ENCODE measurements at places on chromosomes 2 and 18. TPM values are rescaled to one million over a fixed set of nuclear protein-coding genes. Genes with fewer than 3 reads are reported as not detected.

The ZNG1B gene
- total RNA-seq, result 35.3 TPM

The GPR75 gene
- total RNA-seq, result not detected

The CYP26B1 gene
- total RNA-seq, result not detected

The TNFRSF11A gene
- total RNA-seq, result 0.25 TPM

The EPB41L3 gene
- not detected for total RNA-seq

The COLEC12 gene
- 2.4 TPM for total RNA-seq

The RDH14 gene
- 45.4 TPM for total RNA-seq

The RGPD3 gene
- total RNA-seq, result 1.3 TPM

The RAB27B gene
- not detected for total RNA-seq

The FSHR gene
- not detected for total RNA-seq

The RAPGEF4 gene
- total RNA-seq, result not detected

DNA sequence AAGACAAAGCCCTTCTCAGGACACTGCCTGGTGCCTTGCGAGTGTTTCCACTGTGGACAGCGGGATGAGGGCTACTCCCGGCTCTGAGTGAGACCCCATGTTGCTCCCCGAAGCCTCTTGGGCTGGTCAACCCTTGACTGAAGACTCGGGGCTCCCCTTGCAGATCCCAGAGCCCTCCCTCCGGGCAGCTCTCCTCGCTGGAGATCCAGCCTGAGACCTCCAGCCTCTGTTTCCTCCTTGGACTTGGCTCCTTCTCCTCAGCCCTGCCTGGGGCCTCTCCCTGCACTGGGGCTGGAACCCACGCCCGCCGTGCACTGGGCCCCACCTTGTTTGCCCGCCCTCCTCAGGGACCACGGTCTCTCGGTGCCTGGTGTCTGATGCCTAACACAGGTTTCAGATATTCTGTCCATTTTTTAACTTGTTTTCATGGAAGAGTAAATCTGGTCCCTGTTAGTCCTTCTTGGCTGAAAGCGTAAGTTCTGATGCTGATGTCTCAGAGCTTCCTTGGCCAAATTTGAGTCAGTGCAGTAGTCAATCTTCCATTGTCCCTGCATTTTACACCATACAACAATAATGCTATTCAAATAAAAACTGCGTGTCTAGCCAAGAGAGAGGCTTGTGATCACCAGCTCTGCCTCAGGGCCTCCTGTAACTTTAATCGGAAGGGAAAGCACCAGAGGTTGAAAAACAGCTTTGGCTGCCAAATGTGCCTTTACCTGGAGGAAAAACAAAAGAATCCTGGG, 139.3 kb upstream of the CTDP1 start:
- no peak for DNase-seq

- DNase-seq, result no peak
Measured at GRCh38 chr2:237714690-237715458, 83.7 kb upstream of the RBM44 start.

GRCh38 chr2:239321596-239322415, 79.0 kb downstream of the HDAC4 start:
- no peak for DNase-seq

GRCh38 chr2:128696421-128696820, 377.8 kb upstream of the HS6ST1 start:
- DNase-seq, result no peak

- no peak for DNase-seq
Measured at GRCh38 chr2:168552450-168552856, 96.4 kb downstream of the CERS6 start.

DNA sequence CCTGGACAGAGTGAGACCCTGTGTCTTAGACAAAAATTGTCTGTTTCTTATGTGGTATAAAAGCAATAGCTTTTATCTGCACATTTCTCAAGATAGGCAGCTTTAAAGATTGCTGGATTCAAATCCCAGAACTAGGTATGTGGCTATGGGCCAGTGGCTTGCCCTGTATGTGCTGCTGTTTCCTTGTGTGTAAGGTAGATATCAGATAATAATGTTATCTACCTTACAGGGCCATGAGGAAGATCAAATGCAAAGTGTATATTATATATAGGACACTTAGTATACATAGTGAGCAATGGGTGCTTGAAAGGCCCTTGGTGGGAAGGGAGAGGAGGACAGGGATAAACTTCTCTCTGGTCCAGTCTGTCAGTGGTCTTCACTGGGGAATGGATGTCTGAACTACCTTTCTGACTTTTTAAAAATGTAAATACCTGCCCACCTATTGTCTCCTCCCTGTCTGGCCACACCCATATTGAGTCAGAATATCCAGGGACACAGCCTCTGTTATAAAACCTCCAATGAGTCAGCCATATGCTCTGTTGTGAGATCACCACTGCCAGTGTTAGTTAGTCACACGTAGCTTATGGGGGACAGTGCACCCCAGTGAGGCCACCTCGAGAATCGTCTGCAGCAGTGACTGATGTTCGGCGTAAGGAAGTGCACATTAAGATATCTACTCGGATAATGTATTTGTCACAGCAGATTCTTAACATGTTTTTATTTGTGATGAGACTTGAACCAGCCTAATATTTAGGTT, 383.4 kb downstream of the PTPRM start:
- DNase-seq, result no peak

DNA sequence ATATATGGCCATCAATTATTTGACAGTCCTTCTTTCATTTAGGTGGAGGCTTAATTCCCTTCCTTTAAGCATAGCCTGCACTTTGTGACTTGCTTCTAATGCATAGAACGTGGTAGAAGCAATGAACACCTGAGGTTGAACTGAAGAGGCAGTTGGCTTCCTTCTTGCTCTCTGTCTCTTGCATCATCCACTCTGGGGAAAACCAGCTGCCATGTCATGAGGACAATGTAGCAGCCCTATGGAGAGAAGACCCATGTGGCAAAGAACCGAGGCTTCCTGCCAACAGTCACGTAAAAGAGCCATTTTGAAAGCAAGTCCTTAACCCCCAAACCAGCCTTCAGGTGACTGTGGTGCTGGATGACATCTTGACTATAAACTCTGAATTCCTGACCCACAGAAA, 46.8 kb downstream of the ATOH8 start:
- no peak for DNase-seq

GRCh38 chr2:239233576-239233975, 167.2 kb downstream of the HDAC4 start:
- no peak for DNase-seq

- no peak for DNase-seq
Measured at GRCh38 chr2:234071664-234072063, 21.2 kb downstream of the SPP2 start.

- no peak for DNase-seq
Measured at GRCh38 chr18:9986156-9986930, 72.5 kb downstream of the VAPA start.

DNA sequence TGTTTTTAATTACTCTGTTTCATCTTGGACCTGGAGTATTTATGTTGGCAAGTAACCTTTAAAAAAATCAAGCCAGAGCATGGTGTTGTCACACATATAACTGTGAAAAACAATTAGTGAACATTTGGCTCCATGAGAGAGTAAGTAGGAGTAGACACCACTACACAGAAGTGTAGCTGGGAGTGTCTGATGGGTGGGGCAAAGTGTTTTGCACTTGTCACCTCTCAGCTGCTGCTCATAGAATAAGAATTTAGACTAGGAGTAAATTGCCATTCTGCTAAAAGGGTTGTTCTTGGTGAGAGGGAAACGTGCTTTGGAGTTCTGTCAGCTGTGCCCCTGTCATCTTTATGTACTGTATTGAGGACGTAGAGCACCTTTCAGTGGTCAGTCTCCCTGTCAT, 114.5 kb downstream of the TTC27 start:
- DNase-seq, result no peak

GRCh38 chr18:46702471-46702870, 45.5 kb upstream of the LOXHD1 start:
- DNase-seq, result peak; percentile 97

DNA sequence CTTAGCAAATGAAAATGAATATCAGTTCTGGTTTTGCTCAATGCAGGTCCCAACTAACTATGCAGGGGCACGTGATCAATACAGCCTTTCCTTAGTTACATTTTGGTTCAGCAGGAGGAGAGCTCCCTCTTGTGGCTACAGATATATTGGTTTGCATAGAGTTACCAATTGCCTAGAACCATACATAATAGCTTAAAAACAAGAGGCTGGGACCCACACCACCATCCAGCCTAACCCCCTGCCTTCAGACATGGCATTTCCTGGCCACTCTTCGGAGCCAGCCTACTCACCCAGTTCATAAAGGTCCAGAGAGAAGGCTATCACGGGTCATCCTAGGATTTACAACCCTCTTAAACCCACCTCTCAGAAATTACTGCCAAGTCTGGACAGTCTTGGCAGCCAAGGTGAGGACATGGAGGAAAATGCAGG, 10.5 kb downstream of the CCDC93 start:
- DNase-seq, result peak; percentile 79

GRCh38 chr2:1621041-1621440, 123.3 kb downstream of the PXDN start:
- DNase-seq, result no peak

GRCh38 chr2:79100285-79100684, 12.5 kb upstream of the REG1B start:
- no peak for DNase-seq

DNA sequence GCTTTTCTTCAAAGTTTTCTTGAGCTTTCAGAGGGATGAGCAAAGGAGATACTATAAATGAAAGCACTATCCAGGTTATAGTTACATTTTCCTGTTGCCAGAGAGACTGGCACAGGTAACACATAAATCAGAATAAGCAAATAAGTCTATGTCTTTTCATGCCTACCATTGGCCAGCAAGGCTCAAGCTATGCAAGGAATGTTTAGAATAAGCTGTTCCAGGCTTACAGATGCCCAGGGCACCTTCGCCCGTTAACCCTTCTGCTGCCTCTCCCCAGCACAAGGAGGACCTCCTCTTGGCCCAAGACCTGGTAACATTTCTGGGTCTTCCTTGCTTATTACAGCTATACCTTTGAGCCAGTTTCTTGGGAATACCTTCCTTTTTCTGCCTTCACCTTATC, 233.7 kb upstream of the MEIS1 start:
- DNase-seq, result no peak

DNA sequence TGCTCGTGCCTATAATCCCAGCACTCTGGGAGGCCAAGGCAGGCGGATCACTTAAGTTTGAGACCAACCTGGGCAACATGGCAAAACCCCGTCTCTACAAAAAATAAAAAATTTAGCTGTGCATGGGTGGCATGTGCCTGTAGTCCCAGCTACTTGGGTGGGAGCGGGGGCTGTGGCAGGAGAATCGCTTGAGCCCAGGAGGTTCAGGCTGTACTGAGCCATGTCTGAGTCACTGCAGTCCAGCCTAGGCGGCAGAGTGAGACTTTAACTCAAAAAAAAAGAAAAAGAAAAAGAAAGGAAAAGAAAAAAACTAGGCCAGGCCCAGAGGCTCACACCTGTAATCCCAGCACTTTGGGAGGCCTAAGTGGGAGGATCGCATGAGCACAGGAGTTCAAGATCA, 30.8 kb downstream of the TWSG1 start:
- no peak for DNase-seq

GRCh38 chr2:70047451-70047850, 39.8 kb upstream of the PCBP1 start:
- DNase-seq, result no peak

DNA sequence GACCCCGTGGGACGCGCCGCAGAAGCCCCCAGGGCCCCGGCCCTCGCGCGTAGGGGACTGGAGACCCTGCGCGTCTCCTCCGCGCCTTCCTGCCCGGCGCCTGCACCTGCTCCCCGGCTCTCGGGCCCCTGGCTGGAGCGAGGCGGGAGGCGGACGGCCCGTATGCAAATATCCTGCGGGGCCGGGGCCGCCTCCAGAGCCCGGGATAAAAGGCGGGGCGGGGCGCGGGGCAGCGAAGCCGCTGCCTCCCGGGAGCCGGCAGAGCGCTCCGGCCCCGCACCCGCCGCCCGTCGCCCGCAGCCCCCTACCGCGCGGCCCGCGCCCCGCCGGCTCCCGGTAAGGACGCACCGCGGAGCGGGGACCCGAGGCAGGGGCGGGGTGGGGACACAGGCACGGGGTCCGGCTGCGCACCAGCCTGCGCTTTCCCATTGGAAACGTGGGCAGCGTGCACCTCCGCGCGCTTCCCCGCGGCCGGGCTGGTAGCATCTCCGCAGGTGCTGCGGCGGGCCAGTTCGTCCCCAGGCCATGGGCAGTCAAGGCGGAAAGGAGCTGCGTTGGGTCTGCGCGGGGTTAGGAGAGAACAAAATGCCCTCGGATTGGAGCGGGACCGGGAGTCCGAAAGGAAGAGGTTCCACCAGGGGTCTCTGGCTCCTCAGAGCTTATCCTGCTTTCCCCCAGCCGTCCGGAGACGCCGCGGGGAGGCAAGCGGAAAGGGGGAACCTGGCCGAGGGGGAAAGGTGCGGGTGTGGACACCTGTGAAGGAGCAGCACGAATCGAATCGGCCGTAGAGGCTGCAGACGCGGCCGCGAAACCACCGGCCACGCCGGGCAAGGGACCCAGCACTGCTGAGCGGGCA, at the start of gene ATP6V1C2:
Gene ATP6V1C2, plus strand, starts transcription at position 235 of the 856 bp plus-strand sequence. CDS start 1,220 bp downstream, outside the sequence.
- DNase-seq, result no peak

- DNase-seq, result no peak
Measured at GRCh38 chr2:109102588-109103233, 26.3 kb upstream of the SH3RF3 start.

GRCh38 chr2:8575038-8575833, 106.6 kb upstream of the ID2 start:
- peak; percentile 16 for DNase-seq

DNA sequence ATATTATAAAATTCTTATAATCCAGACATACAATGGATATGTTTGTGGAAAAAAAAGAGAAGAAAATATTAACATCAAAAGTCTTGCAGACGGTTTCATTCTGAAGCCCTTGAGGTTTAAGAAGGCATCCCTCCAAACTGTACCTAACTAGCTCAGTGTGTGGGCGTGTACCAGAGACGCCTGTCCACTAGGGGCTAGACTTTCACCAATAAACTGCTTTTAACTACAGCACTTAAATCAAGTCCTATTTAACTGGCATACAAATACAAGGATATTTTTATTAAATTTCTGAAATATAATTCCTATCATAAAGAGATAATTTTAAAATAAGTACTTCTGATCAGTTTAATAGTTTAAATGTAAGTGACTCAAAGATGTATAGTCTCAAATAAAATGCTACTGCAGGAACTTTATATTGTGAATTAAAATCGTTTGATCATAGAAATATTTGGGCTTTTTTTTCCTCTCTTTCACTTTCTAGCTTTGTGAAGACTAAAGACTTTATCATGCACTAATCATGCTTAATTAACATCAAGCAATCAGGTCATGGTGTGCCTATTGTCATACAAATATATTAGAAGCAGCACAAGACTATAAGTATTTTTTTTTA, 437.7 kb downstream of the SATB2 start:
- no peak for DNase-seq

DNA sequence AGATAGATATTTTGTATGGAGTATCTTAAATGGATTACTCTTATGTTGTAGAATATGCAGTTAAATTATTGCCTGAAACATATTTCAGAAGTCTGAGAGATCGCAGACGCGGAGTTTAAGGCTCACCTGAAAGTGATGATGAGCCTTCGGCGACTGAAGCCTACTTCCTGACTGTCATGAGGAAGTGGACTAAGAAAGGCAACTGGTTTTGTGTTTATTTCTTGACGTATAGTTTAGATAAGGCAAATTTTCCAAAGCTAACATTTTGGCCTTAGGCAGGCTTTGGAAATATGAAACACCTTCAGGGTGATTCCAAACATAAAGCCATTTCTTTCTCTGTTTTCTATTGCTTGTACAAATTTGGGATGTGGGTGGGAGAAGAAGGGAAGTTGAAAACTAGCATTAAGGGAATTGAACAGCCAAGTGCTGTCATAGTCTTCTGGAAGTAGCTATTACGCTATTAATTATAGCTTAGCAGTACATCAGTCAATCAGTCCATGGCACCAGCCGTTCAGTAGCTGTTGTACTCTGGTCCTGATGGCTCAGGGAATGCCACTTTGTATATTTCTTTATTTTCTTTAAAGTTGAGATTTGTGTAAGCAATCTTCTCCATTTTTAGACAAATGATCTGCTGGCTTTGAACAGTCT, 1.5 kb downstream of the GRHL1 start:
- no peak for DNase-seq
